ENCODE measurements at places on chromosomes 3 and 15. TPM values are rescaled to one million over a fixed set of nuclear protein-coding genes. Genes with fewer than 3 reads are reported as not detected.
A peak's percentile ranks its signal among the peaks of the same experiment; 100 is the strongest.

DNA sequence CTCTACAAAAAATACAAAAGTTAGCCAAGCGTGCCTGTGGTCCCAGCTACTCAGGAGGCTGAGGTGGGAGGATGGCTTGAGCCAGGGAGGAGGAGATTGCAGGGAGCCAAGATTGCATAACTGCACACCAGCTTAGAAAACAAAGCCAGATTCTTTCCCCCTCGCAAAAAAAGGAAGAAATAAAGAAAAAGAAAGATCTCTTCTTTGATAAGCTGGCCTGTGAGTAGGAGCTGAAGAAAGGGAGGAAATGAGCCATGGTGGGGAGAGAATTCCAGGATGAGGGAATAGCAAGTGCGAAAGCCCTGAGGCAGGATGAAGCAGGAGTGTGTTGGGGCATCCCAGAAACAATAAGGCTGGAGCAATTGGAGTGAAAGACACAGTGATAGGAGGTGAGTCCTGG is 24.5 kb upstream of the TOP2B start:
- H3K27me3 ChIP-seq: peaks cover 17% of the 10 kb centered on the region
- no peaks in the 10 kb centered on the region for H3K36me3 ChIP-seq
- H3K4me3 ChIP-seq: no peak overlapping the region
- no peaks in the 10 kb centered on the region for H3K4me1 ChIP-seq

DNA sequence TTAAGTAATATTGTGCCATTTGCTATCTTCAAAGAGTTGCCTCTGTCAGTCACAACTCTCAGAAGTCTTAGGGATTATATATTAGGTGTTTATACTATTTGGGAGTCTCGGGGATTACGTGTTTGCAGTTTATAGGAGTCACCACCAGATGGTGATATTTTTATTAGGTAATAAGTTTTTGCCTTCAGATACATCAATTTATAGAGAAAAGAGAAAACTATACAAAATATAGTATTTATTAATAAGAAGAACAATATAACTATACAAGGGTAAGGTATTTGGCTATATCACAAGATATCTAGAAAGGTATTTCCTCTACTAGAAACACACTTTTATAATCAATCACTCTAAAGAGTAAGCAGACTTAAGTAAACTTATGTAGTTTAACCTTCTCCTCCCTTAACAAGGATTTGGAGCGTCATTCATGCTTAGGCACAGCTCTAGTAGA is 10.7 kb upstream of the DHX36 start:
- no peaks in the 10 kb centered on the region for H3K4me1 ChIP-seq
- no peaks in the 10 kb centered on the region for H3K36me3 ChIP-seq
- peaks cover 10% of the 10 kb centered on the region for H3K27me3 ChIP-seq
- DNase-seq: no peak
- H3K27ac ChIP-seq: no peak overlapping the region

DNA sequence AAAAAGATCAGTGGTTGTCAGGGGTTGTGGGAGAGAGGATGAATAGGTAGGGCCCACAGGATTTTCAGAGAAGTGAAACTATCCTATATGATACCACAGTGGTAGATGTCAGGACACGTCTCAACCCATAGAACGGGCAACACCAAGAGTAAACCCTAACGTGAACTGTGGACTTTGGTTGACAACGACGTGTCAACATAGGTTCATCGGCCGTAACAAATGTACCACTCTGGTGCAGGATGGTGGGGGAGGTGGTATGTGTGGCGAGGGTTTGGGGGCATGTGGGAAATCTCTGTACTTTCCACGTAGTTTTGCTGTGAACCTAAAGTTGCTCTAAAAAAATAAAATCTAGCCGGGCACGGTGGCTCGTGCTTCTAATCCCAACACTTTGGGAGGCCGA is 13.0 kb upstream of the PIGZ start:
- no peak overlapping the region for H3K27ac ChIP-seq
- peaks cover 14% of the 10 kb centered on the region for H3K27me3 ChIP-seq
- DNase-seq: no peak
- H3K4me1 ChIP-seq: no peaks in the 10 kb centered on the region

DNA sequence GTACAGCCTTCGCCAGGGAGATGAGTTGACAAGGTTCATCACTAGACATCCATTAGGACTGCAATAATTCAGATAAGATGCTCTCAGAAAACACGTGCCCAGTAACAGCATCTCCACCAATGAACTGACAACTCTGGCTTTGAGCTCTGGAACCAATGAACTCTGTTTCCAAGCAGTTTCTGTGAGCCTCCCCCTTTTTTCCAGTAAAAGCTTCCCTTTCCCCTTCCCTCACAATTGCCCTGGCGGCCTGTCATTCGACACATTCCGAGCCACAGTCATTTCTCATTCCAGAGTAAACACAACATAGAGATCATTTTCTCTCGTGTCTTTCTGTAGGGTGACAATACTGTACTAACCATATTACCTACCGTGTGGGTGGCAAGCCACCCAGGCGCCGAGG is 3.6 kb downstream of the PLA2G4D start:
- no peaks in the 10 kb centered on the region for H3K4me1 ChIP-seq
- no peaks in the 10 kb centered on the region for H3K27me3 ChIP-seq
- no peaks in the 10 kb centered on the region for H3K36me3 ChIP-seq
- no peak for DNase-seq

GRCh38 chr3:18740631-18741583 is 315.8 kb upstream of the SATB1 start:
- peak overlapping the region; percentile 92 for H3K27ac ChIP-seq
- peaks cover 87% of the 10 kb centered on the region for H3K4me1 ChIP-seq
- H3K36me3 ChIP-seq: peaks cover 38% of the 10 kb centered on the region
- peak; percentile 72 for DNase-seq
- H3K4me3 ChIP-seq: peak overlapping the region; percentile 76
- no peaks in the 10 kb centered on the region for H3K27me3 ChIP-seq

The SPESP1 gene
- total RNA-seq: not detected

The CAPN3 gene
- 2.5 TPM for total RNA-seq

The DCBLD2 gene
- total RNA-seq: 1.3 TPM

The GATM gene
- total RNA-seq: 1.6 TPM
